Melanocyte of skin (primary cell): ENCODE measurements at places on chromosomes 3 and 15. TPM values are rescaled to one million over a fixed set of nuclear protein-coding genes. Genes with fewer than 3 reads are reported as not detected.

Gene ERICH6
- not detected in 2 replicates for total RNA-seq

Gene CCDC54
- not detected in 2 replicates for total RNA-seq

Gene ACTRT3
- 2.5 and 3.7 TPM in 2 replicates for total RNA-seq

Gene KBTBD12
- total RNA-seq = not detected in 2 replicates

Gene WDR49
- total RNA-seq = 0.31 TPM in 1 of 2 replicates, not detected in the other

Gene SSR3
- total RNA-seq = 98.1 and 193 TPM in 2 replicates

Gene IGF2BP2
- 25.1 and 57.4 TPM in 2 replicates for total RNA-seq

Gene SKOR1
- 0.34 and 0.36 TPM in 2 replicates for total RNA-seq

Gene FETUB
- total RNA-seq = not detected in 2 replicates

Gene ZNF660
- 1.00 and 1.2 TPM in 2 replicates for total RNA-seq

Gene RABL3
- total RNA-seq = 9.3 and 15.6 TPM in 2 replicates

Gene GP9
- total RNA-seq = not detected in 2 replicates

Gene TM4SF4
- total RNA-seq = not detected in 2 replicates
